Hematopoietic multipotent progenitor cell treated with erythropoietin and hydrocortisone succinate and interleukin-3 and kit ligand, for 17 days (in vitro differentiated cells): ENCODE measurements at places on chromosomes 12 and 14.

- DNase-seq: no peak
Observed at GRCh38 chr14:94474581-94475031, 1.4 kb downstream of the SERPINA9 start.

DNA sequence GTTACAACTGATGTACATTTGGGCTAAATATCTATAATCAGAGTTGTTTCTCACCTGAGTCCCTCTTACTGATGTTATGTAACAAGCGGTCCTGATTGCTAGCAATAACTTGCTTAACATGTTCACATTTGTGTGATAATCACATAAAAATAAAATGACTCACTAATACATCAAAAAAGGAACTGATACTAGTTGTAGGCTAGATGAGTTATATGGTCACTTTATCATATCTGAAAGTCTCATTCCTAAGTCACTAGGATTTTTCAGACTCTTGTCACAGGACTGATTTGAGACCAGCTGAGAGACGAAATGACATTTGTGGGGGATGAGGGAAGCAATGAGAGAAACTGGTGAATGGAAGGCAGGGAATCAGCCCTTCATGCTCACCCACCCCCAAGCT is 34.3 kb downstream of the NKX2-1 start:
- DNase-seq: no peak

GRCh38 chr14:31070431-31070830 is 44.3 kb upstream of the STRN3 start:
- DNase-seq: no peak

GRCh38 chr14:81371802-81372201 is 28.3 kb downstream of the STON2 start:
- no peak for DNase-seq

- DNase-seq: no peak
Observed at GRCh38 chr14:29663281-29663801, 264.3 kb downstream of the PRKD1 start.

GRCh38 chr14:64465831-64466554 is 694 bp downstream of the AKAP5 start:
- no peak for DNase-seq

- no peak for DNase-seq
Observed at GRCh38 chr12:77308056-77308455, 242.7 kb upstream of the E2F7 start.

GRCh38 chr12:25932971-25933370 is 25.5 kb upstream of the RASSF8 start:
- no peak for DNase-seq

DNA sequence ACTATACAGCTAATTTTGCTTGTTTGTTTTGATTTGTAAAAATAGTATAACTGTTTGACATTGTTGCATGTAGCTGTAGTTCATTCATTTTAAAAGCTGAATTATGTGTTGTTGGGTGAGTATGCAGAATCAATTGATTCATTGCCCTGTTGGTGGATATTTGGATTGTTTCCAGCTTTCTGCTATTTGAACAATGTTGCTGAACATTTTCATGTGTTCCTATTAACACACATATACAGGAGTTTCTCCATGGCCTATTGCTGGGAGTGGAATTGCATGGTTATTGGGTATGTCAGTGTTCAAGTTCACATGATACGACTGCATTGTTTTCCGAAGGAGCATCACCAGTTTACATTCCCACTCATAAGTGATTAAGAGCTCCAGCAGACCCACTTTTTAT is 75.3 kb downstream of the SRGAP1 start:
- DNase-seq: no peak

DNA sequence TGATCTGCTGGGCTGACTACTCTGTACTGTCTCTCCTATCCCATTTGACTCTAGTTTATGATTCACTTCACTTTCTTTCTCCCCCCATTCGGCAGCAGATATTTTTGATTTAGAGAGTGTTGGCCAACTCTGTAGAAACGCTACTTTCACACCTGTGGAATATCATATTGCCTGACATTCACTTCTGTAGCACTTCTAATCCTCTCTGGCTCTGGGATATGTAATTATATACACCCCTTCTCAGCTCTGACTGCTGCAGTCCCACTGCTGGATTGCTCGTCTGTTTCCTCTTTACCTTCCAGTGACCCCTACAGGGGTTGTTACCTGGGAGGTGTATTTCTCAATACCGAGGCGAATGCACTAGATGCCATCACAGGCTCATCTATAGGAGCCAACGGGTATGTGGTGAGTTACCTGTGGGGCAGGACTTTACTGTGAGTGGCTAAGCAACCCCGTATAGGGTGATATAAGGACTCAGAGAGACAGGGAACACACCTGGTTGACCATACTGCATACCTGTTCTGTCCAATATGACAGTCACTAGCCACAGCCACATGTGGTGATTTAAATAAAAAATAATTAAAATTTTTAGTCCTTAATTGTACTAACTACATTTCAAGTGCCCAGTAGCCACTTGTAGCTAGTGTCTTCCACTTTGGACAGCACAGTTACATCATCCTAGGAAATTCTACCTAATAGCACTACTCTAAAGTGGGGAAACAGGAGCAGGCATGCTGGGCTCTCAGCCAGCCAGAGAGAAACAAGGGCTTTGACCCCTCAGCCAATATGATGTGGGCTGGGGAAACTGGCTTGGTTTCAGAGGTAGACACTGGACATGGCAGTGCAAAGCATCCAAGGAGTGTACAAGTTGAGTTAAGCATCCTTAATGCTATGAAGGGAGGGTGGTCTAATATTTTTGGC is 95.0 kb downstream of the C12orf75 start:
- no peak for DNase-seq

- no peak for DNase-seq
Observed at GRCh38 chr12:55931780-55932550, 1.0 kb downstream of the DGKA start.

GRCh38 chr14:90514015-90514398 is 117.2 kb downstream of the CALM1 start:
- no peak for DNase-seq

DNA sequence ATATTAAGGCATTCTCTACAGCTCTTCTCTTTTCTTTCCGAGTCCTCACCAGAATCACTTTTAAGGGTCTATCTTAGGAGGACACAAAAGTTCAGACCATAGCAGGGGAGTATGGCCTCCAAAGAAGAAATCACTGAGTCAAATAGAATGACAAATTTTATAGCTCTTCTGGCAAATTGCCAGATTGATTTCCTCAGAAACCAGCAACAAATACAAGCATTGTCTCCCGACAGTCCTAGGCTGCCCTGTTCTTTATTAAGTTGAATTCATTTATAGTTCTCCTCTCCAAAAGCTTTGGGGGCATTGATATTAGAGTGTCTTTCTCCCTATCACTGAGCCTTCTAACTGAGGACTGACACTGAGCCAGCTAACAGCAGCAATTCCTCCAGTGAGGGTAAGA is 156.4 kb upstream of the FRMD6 start:
- no peak for DNase-seq

- DNase-seq: no peak
Observed at GRCh38 chr12:120455302-120455701, 9.1 kb downstream of the GATC start.

GRCh38 chr12:2877953-2878732 is 1.1 kb downstream of the RHNO1 start:
- DNase-seq: peak; percentile 32

GRCh38 chr12:111980598-111980997 is 32.4 kb downstream of the TMEM116 start:
- DNase-seq: no peak

DNA sequence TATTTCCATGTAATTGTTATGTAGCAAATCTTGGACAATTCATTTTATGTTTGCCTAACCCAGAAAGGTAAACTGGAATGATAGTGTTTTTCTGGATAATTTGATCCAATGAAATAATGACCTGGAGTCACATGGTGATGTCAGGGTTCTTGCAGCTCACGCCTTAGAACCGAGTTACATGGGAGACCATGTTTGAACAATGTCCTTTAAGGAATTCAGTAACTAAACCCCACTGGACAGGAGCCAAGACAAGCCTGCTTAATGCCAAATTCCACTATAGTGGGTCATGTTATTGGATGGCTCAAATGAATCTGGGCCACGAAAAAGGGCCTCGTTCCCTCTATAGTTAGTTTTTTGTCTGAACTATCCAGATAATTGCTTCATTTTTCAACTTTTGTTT is 255.8 kb upstream of the HMGA2 start:
- no peak for DNase-seq

GRCh38 chr12:124687174-124687902 is 119.9 kb upstream of the NCOR2 start:
- DNase-seq: no peak
